ENCODE measurements at places on chromosomes 4 and X.

GRCh38 chr4:110108422-110108821, 90.0 kb downstream of the ELOVL6 start:
- DNase-seq = no peak

GRCh38 chr4:141802333-141802732, 165.9 kb downstream of the IL15 start:
- no peak for DNase-seq

GRCh38 chrX:103396186-103396585, 19.8 kb downstream of the BEX3 start:
- DNase-seq = no peak

GRCh38 chr4:173318648-173319211, 15.4 kb downstream of the HMGB2 start:
- no peak for DNase-seq

- DNase-seq = no peak
Measured at GRCh38 chr4:184292465-184292867, 74.8 kb upstream of the ENPP6 start.

DNA sequence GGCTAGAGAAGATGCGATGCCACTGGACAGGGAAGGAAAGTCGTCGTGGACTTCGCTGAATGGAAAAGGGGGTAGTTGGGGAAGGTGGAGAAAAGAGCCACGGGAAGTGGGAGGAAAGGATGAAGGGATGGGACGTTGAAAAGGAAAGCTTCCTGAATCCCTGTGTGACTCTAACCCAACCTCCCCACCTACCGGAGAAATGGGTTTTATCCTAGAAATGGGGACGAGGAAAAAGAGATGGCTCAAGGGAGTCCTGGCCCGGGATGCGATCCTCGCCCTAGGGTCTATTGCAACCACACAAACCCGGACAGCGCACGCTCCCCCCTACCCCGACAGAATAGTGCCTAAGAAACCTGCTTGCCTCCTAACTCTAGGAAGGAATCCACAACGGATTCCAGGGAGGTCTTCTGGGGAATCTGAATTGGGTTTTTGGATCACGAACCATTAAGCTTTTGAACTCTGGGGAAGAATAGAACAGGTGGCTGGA, 738 bp upstream of the TSPAN5 start:
- DNase-seq = no peak

DNA sequence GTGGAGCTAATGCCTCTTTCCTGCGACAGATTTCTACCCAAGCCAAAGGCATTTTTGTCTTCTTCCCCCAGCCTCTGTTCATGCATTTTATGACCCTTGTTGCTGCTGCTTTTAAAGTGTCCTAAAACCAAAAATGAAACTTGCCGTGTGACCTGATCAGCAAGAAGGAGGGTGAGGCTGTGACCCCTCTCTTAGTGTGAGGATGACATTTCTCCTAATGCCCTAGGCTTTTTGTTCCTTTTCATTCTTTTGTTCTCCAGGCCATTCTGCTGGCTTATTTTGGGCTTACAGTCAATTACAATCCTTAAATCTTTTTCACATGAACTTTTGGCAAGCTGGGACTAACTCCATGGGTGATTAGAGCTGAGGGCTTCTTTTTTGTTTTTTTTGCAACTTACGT, 34.4 kb downstream of the PTTG2 start:
- no peak for DNase-seq

DNA sequence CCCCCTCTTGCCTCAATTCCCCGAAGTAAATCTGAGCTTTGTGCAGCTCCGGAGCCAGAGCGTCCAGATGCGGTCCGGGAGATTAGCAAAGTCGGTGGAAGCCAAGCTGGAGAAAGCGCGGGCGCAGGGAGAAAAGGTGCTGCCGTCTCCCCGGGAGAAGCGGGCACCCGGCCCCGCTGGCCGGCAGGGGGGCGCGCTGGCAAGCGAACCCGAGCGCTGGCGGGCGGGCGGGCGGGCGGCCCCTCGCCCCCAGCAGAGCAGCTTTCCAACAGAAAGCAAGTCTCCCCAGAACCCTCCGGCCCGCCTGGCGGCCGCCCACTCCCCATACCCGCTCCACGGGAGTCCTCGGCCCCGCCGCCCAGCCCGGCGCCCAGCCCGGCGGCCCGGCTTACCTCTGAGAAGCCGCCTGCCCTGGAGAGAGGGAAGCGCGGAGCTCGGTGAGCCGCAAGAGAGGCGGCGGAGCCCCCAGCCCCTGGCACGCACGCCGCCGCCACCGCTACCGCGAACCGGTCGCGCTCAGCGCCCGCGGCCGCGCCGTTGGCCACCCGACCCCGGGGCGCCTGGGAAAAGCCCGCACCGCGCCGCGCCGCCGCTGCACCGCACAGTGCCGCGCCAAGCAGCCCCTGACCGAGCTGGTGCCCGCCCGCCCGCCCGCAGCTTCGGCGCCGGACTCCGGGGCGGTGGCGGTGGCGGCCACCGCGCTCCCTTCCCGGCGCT, 529 bp upstream of the CITED1 start:
- no peak for DNase-seq

- no peak for DNase-seq
Measured at GRCh38 chr4:152165846-152166245, 370.0 kb downstream of the FBXW7 start.

DNA sequence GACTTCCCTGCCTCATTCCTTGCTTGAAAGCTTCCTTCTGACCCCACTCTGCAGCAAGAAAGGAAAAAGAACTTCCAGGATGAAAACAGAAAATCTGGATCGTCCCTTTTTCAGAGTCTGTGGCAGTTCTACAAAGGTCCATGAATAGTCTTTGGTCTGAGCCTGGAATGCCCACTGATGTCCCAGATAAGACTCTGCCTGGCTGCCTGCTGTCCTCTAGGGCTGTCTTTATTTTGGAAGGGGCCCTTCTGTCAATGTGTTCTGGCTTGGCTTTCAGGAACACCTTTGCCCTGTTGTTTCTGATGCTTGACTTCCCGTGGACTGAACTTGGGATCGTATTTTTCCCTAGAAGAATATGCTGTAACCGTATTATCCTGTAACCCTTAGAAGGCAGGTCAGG, 114.7 kb upstream of the LNX1 start:
- DNase-seq = no peak

DNA sequence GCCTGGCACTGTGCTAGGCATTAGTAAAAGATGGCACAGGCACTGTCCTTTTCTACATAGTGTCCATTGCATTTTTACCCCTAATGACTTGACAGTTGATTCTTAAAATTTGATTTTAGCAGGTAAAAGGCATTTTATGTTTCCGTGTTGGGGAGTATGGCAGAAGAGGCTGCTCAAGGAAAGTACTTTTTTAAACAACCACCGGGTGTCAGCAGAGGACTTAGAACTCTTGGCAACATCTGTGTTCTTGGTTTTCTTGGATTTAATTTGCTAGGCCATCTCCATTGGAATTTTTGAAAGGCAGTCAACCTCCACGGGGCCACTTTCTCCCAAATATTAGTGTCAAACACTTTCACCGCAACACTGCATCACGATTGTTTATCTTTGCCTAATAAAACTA, 102.9 kb downstream of the TSPAN7 start:
- DNase-seq = no peak

DNA sequence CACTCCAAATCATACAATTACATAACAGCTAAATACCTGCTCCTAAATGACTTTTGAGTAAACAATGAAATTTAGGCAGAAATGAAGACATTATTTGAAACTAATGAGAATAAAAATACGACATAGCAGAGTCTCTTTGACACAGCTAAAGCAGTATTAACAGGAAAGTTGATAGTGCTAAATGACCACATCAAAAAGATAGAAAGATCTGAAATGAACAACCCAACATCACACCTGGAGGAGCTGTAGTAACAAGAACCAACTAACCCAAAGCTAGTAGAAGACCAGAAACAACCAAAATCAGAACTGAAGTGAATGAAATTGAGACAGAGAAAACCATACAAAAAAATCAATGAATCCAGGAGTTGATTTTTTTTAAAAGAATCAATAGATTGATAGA, 257.8 kb downstream of the ARAP2 start:
- DNase-seq = no peak

DNA sequence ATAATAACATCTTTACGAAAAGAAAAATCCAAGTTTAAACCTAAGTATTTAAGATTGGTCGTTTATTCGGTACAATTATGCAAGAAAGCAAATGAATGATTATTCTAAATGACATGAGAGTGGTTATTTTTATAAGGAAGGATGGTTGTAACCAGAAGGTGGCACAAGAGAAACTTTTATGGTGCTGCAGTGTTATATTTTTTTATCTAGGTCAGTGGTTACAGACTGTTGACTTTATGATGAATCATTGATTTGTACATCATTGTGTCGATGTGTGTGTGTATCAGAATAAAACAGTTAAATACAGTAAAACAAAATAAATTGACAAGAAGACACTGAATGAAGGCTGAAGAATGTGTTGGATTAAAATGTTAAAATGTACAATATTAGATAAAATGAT, 9.8 kb downstream of the DCAF8L2 start:
- DNase-seq = no peak

Measured in D721Med (cell line).